Omental fat pad (tissue), 4 donors: ENCODE measurements at places on chromosomes 11 and 22. TPM values are rescaled to one million over a fixed set of nuclear protein-coding genes. Genes with fewer than 3 reads are reported as not detected.

- DNase-seq = no peak
These were observed 40.4 kb downstream of the NUMA1 start for GRCh38 chr11:72039856-72040401.

- DNase-seq = no peak
These were observed 646 bp upstream of the PATZ1 start for GRCh38 chr22:31346733-31347250.

- peak; percentile 84 for DNase-seq
These were observed 2.6 kb upstream of the GCAT start for GRCh38 chr22:37804881-37805809.

DNA sequence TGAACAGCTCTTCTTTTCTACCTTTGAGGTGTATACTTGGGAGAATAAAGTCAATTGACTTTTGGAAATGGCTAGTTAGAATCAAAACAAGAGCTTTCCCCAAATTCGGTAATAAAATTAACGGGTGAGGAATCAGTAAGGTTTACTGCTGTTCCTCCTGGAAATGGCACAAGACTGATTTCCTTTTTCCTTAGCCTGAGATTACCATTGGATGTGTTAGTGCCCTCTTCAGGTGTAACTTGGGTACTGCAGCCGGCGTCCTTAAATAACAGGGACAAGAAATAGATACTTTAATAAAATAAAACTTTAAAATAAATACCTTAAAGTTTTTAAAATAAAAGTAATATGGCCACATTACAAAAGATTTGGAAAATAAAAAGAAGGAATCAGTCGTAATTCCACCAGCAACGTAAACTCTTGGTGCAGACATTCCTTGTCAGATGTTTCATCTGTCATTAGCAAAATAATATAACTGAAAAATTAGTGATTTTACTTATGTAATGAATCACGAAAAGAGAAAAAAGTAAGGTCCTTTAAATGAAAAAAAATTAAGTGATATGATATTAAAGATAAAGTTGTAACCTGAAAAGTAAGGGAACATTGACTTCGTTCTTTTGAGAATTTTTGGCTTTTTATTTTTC, 29.7 kb downstream of the ZFTA start:
- DNase-seq = peak; percentile 97

DNA sequence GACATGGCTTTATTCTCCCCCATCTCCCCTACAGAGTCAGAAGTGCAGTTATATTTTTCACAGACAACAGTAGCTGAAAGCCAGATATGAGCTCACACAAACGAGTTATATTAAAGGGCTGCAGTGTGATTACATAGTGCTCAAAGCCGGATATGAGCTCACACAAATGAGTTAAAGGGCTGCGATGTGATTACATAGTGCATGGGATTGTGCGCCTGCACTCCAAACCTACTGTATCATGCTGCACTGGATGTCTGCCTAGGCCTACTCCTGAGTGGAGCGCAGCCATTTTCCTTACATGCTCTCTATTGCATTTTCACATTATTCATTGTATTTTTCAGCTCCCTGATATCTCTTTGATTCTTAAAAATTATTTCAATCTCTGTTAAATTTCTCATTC, 414.6 kb upstream of the LARGE1 start:
- no peak for DNase-seq

DNA sequence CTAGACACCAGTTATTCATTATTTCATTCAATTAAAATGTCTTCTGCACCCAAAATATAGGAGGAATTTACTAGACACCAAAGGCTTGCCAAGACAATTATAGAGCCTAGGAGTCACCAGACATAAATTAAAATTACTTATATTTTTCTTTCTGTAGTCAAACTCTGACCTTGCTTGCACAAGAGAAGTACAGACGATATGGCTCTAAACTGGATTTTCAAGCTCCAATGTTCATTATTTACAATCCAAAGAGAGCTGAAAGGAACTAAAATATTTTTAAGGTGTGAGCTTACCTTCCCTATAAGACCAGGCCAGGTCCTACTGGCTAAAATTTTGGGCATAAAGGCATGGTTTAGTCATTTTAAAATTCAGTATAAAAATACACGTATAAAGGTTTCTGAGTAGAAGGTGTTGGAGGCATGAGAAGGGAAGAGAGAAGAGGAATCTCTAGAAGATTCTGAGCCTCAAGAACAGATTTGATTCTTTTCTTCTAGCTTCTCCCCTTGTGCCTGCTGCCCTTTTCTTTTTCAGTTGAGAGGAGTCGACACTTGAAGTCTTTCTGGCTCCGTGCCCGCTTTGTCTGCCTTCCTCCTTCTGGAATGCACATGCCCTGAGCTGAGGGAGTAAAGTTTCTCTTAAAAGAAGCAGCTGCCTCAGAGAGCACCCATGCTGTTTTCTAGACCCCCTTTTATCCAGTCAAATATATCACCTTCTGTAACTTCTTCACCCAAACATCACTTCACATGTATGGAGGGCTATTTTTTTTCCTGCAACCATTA, 13.5 kb downstream of the C11orf97 start:
- DNase-seq = peak; percentile 54

- no peak for DNase-seq
These were observed 935 bp upstream of the RTN4RL2 start for GRCh38 chr11:57459164-57460021.

DNA sequence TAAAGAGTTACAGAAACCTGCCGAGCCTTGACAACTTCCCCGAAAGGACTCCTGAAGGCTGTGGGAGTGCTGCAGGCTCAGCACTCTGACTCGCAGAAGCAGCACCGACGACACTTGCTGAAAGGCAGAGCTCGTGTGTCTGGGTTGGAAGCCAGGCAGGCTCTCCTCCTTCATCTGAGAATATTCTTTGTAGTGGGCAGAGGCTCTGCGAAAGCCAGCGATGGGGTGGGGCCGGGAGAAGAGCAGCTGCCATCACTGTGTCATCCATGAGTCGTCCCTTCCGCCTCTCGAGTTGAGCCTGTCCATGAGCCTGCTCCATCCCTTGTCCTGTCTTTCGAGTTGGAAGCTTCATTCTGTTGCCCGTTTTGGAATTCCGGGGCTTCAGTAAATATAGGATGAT, 11.9 kb downstream of the GLB1L2 start:
- no peak for DNase-seq

GRCh38 chr11:32464078-32464477, 28.7 kb upstream of the WT1 start:
- no peak for DNase-seq

DNA sequence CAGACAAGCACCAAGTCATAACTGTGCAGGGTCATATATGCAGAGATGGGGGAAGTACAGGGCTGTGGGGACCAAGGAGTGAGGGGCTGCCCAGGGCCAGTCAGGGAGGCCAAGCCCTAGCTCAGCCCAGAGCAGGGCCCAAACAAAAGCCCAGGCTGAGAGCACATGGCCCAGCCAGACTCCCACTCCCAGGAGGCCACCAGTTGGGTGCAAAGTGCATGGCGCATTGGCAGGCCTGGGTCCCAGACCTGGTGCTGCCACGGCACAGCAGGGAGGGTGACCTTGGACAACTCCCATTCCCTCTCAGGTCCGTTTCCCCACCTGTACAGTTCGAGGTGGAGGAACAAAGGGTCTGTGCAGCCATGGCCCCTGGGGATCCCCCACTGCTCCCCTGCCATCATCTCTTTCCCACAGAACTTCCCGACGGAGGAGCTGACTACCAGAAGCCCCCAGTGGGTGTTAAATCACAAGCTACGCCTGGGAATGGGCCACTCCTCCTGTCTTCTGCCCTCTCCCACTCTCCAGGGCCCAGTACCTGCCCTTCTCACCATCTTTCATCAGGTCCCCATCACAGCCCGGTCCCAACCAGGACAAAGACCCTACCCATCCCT, 608 bp downstream of the NIPSNAP1 start:
- DNase-seq = no peak

DNA sequence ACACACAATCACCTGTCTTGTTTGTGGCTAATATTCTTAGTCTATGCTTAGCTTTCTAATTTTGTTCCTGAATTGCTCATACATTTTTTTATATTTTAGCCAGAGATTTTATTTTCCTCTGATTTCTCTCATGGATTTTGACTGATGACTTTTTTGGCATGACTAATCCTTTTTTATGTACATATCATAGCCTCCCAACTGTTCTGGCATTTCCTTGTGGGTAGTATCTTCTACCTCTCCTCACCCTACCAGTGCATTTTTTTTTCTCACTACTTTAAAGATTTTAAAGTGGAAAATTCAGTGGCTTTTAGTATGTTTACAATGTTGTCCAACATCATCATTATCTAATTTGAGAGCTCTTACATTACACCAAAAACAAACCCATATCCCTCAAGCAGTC, 84.4 kb upstream of the TENM4 start:
- no peak for DNase-seq

GRCh38 chr11:123373754-123374621, 56.1 kb upstream of the GRAMD1B start:
- DNase-seq = no peak

GRCh38 chr11:134518616-134519389, 106.8 kb upstream of the B3GAT1 start:
- DNase-seq = no peak

DNA sequence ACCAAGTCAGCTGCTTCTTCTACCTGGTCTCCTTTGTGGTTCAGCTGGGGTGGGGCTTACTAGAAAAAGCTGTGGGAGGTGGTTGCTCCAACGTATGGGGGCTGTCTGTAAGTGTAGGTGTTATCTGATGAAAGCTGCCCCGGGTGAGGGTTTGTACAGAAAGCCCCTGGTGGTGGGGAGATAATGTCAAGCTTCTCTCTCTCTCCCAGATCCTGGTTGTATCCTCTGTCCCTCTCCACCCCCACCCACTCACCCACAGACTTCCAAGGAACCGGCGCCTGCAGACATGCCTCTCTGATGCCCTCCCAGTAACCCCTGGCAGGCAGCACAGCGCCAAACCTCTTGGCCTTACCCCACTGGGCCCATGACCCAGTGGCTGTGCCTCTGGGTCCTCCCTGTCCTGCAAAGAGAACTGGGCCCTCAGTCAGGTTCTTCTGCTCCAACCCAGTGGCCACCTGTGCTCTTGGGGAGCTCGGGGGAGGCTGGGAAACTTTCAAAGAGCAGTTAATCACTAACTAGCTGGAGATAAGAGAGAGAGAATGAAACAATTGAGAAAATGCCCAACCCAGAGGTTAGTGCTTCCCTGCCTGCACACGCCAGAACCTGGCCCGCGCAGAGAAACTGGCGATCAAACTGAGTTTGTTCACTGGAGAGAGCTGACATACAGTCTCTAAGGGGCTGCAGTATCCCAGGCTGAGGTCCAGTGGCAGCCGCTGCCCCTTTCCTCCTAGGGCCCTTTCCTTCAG, 20.4 kb upstream of the EHF start:
- DNase-seq = no peak

DNA sequence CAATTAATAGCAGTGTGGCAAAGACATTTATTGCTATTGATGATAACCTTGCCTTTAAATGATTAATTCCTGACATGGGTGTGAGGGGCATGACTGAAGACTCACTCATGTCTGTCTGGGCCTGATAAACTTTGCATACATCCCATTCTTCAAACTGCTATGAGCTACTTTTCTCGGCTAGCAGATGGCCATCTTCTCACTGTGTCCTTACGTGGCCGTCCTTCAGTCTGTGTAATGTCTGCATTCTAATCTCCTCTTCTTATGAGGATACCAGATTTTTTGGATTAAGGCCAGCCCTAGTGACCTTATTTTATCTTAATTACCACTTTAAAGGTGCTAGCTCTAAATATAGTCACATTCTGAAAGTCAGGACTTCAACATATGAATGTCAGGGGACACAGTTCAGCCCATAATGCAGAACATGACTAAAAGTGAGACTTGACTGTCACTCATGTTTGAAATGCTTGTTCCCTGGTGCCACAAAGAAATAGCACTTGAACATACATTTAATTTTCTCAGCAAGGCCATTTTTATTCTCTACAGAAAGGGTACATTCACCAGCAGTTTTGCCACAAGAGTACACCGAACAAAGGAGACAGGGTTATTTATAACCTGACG, 32.3 kb downstream of the OR10A6 start:
- DNase-seq = no peak

DNA sequence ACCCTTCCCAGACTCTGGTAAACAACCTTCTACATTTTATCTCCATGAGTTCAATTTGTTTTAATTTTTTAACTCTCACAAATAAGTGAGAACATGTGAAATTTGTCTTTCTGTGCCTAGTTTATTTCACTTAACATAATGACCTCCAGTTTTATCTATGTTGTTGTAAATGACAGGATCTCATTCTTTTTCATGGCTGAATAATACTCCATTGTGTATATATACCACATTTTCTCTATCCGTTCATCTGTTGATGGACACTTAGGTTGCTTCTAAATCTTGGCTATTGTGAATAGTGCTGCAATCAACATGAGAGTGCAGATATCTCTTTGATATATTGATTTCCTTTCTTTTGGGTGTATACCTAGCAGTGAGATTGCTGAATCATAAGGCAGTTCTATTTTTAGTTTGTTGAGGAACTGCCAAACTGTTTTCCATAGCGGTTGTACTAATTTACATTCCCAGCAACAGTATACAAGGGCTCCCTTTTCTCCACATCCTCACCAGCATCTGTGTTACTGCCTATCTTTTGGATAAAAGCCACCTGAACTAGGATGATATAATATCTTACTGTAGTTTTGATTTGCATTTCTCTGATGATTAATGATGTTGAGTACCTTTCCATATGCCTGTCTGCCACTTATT, 93.9 kb downstream of the ATG16L2 start:
- DNase-seq = no peak

DNA sequence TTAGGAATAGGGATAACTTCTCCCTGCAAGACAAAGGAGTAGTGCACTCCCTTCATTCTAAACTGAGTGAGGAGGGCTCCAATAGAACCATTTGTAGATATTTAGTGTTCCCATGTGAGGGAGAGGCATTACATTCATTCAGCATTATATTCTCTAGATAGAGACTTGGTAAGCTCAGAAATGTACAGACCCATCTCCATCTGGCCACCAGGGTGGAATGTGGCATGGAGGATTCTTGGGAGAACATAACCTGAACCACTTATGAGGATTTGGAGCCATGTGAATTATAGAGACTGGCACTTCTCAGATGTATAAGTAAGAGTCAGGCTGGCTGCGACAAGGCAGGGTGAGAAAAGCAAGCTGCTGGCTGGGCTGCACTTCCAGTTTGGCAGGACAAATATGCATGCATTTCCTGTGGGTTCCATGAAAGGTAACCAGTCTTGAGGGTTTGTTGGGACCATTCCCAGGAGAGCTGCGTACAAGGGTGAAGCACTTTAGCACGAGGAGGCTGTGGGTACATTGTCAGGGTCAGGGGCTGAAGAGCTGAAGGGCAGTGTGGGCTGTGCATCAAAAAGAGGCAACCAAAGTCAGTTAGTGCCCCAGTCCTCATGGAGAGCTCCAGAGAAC, 9.2 kb downstream of the RRP8 start:
- no peak for DNase-seq

PLAAT2 gene
- 0.65 TPM for total RNA-seq

UCP3 gene
- total RNA-seq = 1.6 TPM

SLC6A5 gene
- total RNA-seq = not detected

RAB3IL1 gene
- 37.8 TPM for total RNA-seq

ABCC8 gene
- total RNA-seq = not detected

MISFA gene
- total RNA-seq = not detected
